T-helper 2 cell (primary cell): ENCODE measurements at places on chromosomes 2 and 18.

DNA sequence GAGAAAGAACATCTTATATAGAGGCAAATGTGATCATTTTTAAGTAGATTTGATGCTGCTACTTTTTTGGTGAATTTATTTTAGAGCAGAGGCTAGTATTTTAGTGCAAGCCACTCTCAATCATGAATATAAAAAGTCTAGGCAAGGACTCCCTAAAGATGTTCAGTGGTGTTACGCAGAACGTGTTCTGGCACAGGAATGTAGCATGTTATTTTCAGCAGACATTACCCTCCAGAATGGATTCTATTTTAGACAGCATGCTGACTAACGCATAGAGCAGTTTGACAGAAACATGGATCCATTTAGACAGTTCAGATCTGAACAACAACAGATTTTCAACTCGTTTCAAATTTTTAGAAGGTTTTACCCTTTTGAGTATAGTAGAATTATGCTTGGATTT lies 54.1 kb downstream of the DSC3 start:
- no peak for DNase-seq

DNA sequence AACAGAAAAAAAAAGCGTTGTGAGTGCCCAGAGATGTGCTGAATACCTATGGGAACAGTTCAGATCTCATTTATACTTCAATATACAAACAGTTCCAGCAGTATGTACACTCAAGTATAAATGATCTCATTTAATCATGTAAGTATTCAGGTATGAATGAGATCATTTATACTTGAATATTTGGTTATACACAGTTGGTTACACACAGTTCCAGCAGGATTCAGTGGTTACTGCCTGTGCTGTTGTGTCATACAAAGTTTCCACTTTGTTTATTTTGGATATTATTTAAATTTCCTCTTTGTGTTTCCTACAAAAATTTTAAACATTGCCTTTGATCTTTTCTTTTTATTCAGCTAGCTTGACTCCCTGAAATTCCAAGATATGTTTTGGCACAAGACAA lies 293.5 kb upstream of the SLC39A10 start:
- no peak for DNase-seq

DNA sequence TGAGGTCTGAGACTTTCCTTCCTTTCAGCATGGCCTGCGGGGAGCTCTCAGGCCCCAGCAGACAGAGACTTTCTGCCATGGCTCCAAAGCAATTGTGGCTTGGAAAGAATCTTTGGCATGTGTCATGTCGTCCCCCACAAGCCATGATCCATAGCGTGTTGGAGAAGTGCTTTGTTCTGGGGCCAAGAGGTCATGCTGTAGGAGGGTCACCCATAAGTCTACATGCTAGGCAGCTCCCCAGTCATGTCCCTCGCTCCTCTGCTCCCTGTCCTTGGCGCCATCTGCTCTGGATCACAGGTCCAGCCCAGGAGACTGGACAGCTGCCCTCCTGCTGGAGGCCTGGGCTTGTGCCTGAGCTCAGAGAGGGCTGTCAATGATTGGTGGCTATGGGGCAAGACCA lies 78.8 kb upstream of the LCLAT1 start:
- no peak for DNase-seq

DNA sequence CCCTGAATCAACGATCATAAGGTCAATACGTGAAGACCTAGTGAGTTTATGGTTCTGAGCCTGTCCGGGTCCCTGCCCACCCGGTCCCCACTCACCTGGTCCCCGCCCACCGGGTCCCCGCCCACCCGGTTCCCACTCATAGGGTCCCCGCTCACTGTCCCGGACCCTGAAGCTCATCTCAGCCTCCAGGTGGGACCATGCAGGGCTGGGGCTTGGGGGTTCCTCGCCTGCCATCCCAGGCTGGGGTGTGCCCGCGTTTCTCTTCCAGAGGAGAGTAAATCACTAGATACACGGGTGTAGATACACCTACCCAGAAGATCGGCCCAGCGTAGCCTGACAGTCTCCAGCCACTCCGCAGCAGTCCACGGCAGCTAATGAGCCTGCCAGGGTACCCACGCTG lies 131.5 kb downstream of the MBP start:
- DNase-seq = no peak

DNA sequence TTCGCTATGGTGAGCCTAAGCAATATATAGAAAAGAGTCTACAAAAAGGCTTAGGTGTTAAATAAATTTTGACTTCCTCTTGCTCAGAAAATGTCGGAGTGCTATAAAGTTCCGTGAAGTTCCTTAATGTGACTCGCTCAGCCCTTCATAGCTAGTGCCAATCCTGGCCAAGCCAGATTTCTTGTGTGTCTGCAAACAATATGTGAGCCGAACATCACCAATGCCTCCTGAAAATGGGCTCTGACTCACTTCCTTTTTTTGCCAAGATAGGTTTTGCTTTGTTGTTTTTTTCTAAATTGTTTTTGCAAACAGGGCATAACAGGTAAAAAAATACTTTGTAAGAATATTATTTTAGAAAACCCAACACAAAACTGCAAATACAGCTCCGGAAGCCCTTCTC lies 26.1 kb downstream of the CDC42EP3 start:
- no peak for DNase-seq

DNA sequence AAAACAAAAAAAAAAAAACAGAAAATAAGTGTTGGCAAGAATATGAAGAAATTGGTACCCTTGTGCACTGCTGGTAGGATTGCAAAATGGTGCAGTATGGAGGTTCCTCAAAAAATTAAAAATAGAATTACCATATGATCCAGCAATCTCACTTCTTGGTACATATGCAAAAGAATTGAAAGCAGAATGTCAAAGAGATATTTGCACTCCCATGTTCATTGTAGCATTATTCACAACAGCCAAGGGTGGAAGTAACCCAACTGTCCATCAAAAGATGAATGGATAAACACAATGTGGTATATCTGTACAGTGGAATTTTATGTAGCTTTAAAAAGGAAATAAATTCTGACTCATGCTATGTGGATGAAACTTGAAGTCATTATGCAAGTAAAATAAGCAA lies 72.8 kb upstream of the POU3F3 start:
- no peak for DNase-seq

- DNase-seq = no peak
Measured at GRCh38 chr2:54496920-54497319, 40.8 kb downstream of the SPTBN1 start.
